ENCODE measurements at places on chromosomes 2 and 18.

- DNase-seq = no peak
These were observed 298.2 kb upstream of the ZC3H15 start for GRCh38 chr2:186187854-186188253.

GRCh38 chr2:240358821-240359397 is 76.6 kb upstream of the GPC1 start:
- no peak for DNase-seq

- DNase-seq = no peak
These were observed 108.8 kb downstream of the FMNL2 start for GRCh38 chr2:152443771-152444170.

DNA sequence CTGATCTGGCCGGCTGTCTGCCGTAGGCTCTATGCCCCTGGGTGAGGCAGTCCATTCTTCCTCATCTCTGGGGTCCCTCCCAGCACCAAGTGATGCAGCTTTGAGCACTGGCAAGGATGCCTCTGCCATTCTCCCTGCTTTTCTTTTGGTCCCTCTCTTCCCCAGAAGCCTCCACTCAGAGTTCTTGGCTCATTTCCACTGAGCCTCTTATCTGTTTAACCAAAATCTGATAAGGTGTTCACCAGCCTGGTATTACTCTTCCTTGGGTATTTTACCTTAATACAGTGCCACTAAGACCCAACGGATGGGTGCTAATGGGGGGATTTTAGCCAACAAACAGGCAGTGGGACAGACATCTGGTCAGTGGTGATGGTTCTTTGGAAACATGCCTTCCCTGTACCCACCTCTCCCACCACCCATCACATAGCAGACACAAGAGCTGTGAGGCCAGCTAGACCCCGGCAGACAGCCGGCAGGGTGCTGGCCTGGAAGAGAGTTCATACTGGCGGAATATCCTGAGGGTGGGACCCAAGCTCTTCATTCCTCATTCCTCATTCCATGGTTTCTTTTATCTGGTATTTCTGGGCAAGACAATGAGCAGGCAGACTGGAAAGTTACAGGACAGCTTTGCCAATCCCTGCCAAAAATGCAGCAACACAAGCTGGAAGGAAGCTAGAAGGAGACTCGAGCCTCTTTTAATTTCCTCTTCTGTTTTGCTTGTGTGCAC is 34.6 kb downstream of the ZBTB7C start:
- DNase-seq = no peak

DNA sequence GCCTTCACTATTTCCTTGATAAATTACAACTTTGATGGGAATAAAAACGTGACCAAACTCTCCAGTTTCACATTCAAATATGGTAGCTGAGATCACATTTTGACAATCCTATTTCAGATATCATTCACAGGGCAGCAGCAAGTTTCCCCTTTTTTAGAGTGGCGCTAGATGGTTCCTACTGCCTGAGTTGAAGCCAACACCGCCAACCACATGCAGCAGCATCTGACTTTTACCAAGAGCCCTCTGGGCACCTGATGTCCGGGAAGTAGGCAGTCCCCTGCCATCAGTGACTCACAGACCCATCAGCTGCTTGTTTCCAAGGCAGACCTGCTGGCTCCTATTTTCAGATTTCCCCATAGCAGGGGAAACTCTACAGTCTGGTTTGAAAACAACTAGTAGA is 4.0 kb upstream of the MREG start:
- no peak for DNase-seq

DNA sequence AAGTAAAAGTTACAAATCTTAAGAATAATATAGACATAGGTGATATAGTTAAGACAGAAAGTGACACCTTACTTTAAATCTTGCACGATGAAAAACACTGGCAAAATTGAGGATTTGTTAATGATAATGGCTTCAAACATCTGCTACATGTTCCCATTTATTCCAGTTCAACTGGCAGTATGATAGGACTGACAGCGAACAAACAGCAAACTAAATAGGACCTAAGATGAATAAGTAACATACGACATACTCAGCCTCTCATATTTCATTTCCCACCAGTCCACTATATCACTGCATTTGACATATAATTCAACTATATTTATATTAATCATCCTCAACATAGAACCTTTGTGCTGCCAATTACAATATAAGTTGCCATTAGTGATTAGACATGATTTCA is 36.3 kb downstream of the ACVR1C start:
- DNase-seq = no peak
